ENCODE measurements at places on chromosomes 7 and 10. TPM values are rescaled to one million over a fixed set of nuclear protein-coding genes. Genes with fewer than 3 reads are reported as not detected.

DNA sequence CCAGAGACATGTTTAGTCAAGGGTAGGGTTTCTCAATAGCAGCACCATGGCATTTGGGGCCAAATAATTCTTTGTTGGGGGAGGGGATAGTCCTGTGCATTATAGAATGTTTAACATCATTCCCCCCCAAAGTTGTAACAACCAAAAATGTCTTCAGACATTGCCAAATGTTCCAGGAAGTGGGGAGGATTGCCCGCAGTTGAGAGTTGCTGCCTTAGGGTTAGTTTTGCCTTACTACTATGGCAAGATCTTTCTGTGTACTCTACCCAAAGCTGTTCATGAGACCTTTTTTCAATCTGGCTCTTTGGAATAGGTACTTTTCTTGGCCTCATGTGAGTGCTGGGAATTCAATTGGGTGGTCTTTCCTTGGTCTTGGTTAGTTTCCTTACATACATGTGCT, 34.1 kb downstream of the SAMD8 start:
- no peak overlapping the region for H3K4me3 ChIP-seq
- DNase-seq = no peak
- H3K27me3 ChIP-seq = no peaks in the 10 kb centered on the region
- no peak overlapping the region for H3K27ac ChIP-seq
- H3K36me3 ChIP-seq = no peaks in the 10 kb centered on the region

- H3K4me3 ChIP-seq = no peak overlapping the region
- no peaks in the 10 kb centered on the region for H3K36me3 ChIP-seq
- no peak for DNase-seq
- no peak overlapping the region for H3K27ac ChIP-seq
- H3K4me1 ChIP-seq = peaks cover 7% of the 10 kb centered on the region
Measured at GRCh38 chr7:151777908-151778670, 98.8 kb downstream of the PRKAG2 start.

DNA sequence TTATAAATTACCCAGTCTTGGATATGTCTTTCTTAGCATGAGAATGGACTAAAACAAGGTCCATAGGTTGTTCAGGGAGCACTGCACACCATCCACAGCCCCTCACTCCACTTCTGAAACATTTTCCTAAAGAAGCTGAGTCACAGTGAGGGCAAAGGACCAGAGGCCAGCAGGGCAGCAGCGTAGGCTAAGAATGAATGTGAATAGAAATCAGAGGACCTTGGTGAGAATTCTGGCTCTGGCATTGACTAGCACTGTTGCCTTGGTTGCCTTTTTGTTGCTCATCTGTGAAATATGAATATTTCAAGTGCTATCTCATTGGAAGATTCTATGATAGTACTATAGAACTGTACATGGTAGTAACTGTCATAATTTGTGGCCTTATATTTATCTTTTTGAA, 41.7 kb upstream of the TOMM7 start:
- H3K36me3 ChIP-seq = no peaks in the 10 kb centered on the region
- peaks cover 40% of the 10 kb centered on the region for H3K4me1 ChIP-seq
- no peak overlapping the region for H3K27ac ChIP-seq
- no peaks in the 10 kb centered on the region for H3K27me3 ChIP-seq
- no peak for DNase-seq

DNA sequence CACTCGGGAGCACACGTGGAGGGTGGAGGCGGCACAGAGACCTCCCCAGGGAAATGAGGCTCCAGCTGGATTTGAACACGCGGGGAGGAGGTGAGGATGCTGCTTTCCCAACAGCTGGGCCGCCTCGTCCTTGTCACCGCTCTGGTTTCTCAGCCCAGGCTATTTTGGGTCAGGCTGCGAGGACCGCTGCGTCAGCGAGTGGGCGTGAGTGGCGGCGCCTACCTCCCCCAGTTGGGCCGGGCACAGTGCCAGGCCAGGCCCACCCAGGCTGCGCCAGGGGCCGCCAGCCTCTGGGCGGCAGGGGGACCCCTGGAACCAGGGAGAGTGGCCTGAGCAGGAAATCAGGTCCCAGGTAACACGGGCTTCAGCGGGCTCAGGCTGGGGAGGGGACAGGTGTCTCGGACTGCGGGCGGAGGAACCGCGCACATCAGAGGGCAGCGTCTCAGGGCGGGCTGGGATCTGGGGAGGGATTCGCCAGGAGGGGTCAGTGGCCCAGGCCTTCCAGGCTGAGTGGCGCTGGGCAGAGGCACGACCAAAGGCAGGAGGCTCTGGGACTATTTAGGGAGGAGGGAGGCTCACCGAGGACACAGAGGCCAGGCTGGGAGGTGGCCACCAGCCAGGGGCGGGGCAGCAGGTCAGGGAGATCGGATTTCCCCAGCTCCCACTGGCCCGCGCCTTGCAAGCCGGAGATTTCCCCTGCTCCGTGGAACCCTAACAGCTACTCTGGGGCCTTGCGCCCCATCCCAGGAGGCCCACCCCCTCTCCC, 125.2 kb upstream of the RET start:
- H3K27ac ChIP-seq = no peak overlapping the region
- H3K4me1 ChIP-seq = peaks cover 14% of the 10 kb centered on the region
- H3K4me3 ChIP-seq = peak overlapping the region; percentile 5
- no peaks in the 10 kb centered on the region for H3K36me3 ChIP-seq
- peak; percentile 79 for DNase-seq

- no peak overlapping the region for H3K27ac ChIP-seq
- no peaks in the 10 kb centered on the region for H3K36me3 ChIP-seq
- no peaks in the 10 kb centered on the region for H3K27me3 ChIP-seq
Measured at GRCh38 chr7:70673778-70674570, 458.0 kb upstream of the GALNT17 start.

DNA sequence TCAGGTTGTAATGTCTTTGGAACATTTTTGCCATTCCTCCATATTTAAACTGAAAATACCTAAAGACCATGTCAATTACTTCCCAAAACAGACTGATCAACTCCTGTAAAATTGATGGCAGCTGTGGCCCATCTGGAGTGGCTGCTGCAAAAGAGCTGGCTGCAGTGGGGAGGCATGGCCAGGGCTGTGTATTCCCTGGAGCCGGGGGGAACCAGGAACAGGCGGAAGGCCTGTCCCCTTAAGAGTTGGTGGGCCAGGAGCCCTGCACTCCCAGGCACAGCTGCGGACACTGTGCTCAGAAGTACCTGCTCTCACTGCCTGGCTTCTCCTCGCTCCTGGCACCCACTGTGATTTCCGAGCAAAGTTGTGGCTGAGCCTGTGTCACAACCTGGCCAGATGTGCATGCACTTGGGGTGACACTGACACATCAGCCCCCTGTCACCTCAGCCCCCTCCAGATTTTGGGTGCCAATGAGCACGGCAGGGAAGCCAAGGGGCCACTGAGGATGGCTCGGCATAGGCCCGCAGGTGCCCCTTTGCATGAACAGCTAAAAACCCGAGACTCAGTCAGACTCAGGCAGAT, 116.1 kb downstream of the DGKB start:
- H3K27ac ChIP-seq = no peak overlapping the region
- no peaks in the 10 kb centered on the region for H3K27me3 ChIP-seq
- no peaks in the 10 kb centered on the region for H3K4me1 ChIP-seq

- H3K27ac ChIP-seq = no peak overlapping the region
- no peak for DNase-seq
- H3K4me3 ChIP-seq = no peak overlapping the region
- no peaks in the 10 kb centered on the region for H3K27me3 ChIP-seq
Measured at GRCh38 chr7:147803151-147803550, 787.4 kb upstream of the C7orf33 start.

- peak overlapping the region; percentile 10 for H3K27ac ChIP-seq
- no peak overlapping the region for H3K4me3 ChIP-seq
- H3K27me3 ChIP-seq = no peaks in the 10 kb centered on the region
- DNase-seq = no peak
- H3K36me3 ChIP-seq = no peaks in the 10 kb centered on the region
- H3K4me1 ChIP-seq = peaks cover 36% of the 10 kb centered on the region
Measured at GRCh38 chr7:105354383-105354782, 34.3 kb downstream of the SRPK2 start.

DNA sequence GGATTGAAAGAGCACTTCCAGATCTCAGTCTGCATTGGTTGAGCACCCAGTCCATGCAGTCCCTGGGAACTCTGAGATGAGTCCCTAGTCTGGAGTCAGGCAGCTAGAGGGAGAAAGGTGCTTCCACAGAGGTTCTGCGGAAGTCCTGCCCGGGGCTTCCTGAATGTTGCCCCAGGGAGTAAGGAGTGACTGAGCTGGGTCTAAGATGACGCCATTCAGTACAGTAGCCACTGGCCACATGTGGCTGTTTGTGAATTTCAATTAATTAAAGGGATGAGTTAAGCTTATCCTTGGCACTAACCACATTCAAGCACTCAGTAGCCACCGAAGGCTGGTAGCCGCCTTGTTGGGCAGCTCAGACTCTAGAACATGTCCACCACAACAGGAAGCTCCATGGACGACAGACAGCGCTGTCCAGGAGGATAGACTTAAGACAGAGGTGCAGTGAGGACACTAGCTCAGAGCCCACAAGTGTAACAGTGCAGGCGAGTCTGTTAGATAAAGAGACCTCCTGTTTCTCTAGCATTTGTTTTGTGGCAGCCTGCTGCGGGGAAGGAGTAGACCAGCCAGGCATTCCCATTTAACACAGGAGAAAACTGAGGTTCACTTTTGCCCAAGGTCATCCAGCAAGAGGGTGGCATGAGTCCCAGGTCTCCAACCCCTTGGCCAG, 101.6 kb upstream of the PPIF start:
- H3K27ac ChIP-seq = peak overlapping the region; percentile 73
- no peak for DNase-seq
- H3K36me3 ChIP-seq = no peaks in the 10 kb centered on the region
- H3K27me3 ChIP-seq = no peaks in the 10 kb centered on the region
- peaks cover 93% of the 10 kb centered on the region for H3K4me1 ChIP-seq
- no peak overlapping the region for H3K4me3 ChIP-seq

DNA sequence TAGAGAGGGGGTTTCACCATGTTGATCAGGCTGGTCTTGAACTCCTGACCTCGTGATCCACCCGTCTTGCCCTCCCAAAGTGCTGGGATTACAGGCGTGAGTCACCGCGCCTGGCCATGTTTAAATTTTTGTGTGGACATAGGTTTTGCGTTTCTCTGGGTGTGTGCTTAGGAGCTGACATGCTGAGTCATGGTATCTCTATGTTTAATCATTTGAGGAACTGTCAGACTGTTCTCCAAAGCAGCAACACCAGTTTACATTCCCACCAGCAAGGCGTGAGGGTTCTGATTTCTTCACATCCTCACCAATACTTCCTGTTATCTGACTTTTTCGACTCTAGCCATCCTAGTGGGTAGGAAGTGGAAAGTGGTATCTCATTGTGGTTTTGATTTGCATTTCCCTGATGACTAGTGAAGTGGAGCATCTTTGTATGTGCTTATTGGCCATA, 153.7 kb downstream of the DNAJB6 start:
- H3K4me3 ChIP-seq = no peak overlapping the region
- no peak overlapping the region for H3K27ac ChIP-seq
- no peaks in the 10 kb centered on the region for H3K4me1 ChIP-seq
- no peaks in the 10 kb centered on the region for H3K36me3 ChIP-seq
- H3K27me3 ChIP-seq = no peaks in the 10 kb centered on the region

DNA sequence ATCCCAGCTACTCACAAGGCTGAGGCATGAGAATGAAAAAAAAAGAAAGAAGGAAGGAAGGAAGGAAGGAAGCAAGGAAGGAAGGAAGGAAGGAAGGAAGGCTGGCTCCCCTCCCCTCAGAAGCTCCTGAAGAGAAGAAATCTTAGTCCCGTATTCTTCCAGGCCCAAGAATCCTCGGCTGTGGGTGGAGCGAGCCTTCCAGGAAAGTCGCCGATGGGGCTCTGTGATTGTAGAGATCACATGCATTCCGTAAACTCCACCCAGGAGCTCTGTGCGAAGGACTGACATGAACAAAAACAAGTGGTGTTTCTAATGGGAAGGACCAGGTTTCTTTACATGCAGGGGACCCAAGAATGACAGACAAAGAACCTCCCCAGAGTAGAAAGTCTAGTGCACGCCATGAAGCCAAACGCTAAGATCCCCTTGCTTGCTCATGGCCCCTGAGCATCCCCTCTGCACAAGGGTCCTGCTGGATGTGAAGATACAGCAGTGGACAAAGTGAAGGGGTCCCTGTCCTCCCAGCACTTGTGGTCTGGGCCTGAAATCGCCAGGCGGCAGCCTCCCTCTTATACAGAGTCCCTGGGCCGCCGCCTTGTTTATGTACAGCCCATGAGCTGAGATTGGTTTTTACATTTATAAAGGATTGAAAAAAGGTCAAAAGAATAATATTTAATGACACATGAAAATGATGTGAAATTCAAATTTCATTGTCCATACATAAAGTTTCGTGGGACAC, 25.2 kb downstream of the CNPY1 start:
- no peaks in the 10 kb centered on the region for H3K36me3 ChIP-seq
- no peak overlapping the region for H3K4me3 ChIP-seq

- no peak overlapping the region for H3K4me3 ChIP-seq
- no peak for DNase-seq
- H3K27ac ChIP-seq = no peak overlapping the region
- no peaks in the 10 kb centered on the region for H3K27me3 ChIP-seq
- H3K4me1 ChIP-seq = no peaks in the 10 kb centered on the region
Measured at GRCh38 chr7:114620208-114620607, 205.6 kb downstream of the FOXP2 start.

DNA sequence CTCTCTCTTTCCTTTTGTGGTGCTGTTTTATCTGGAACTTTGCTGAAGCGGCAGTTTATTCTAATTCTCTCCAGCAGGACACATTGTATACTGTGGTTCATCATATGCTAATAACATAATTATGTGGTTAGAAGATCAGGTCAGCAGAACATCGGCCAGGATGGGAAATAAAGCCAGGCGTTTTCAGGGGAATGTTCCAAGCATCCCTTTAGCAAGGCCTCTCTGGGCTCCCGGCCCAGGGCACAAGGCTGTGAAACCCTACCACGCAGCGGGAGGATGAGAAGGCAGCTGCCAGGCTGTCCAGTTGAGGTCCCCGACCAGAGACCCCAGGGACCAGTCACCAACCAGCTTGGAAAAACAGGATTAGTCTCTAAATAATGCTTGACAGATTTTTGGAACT, 112.2 kb upstream of the GALNT17 start:
- no peak overlapping the region for H3K4me3 ChIP-seq
- no peaks in the 10 kb centered on the region for H3K27me3 ChIP-seq
- H3K27ac ChIP-seq = peak overlapping the region; percentile 77
- peaks cover 11% of the 10 kb centered on the region for H3K4me1 ChIP-seq

- H3K27me3 ChIP-seq = no peaks in the 10 kb centered on the region
- peaks cover 11% of the 10 kb centered on the region for H3K4me1 ChIP-seq
- no peak overlapping the region for H3K4me3 ChIP-seq
- no peak for DNase-seq
Measured at GRCh38 chr10:31120392-31120791, 88.7 kb upstream of the ZNF438 start.

- no peaks in the 10 kb centered on the region for H3K27me3 ChIP-seq
- H3K4me1 ChIP-seq = no peaks in the 10 kb centered on the region
- H3K27ac ChIP-seq = no peak overlapping the region
- no peaks in the 10 kb centered on the region for H3K36me3 ChIP-seq
- H3K4me3 ChIP-seq = no peak overlapping the region
Measured at GRCh38 chr10:117720931-117721835, 178.6 kb downstream of the EMX2 start.

- H3K27ac ChIP-seq = no peak overlapping the region
- H3K4me1 ChIP-seq = peaks cover 4% of the 10 kb centered on the region
- no peaks in the 10 kb centered on the region for H3K36me3 ChIP-seq
- DNase-seq = no peak
- H3K4me3 ChIP-seq = no peak overlapping the region
- H3K27me3 ChIP-seq = no peaks in the 10 kb centered on the region
Measured at GRCh38 chr10:12995425-12995861, 6.1 kb downstream of the CCDC3 start.

The FAM237B gene
- not detected for total RNA-seq

The PGAM2 gene
- not detected for total RNA-seq

The CAMK2B gene
- total RNA-seq = 3.2 TPM

The FANK1 gene
- 6.6 TPM for total RNA-seq

The CAPZA2 gene
- 86.2 TPM for total RNA-seq

The ASB15 gene
- total RNA-seq = not detected

The IL15RA gene
- 41.0 TPM for total RNA-seq

The RBM17 gene
- total RNA-seq = 50.6 TPM

The LGI1 gene
- 0.74 TPM for total RNA-seq

The SYT15B gene
- total RNA-seq = 17.9 TPM

The CALD1 gene
- total RNA-seq = 343 TPM

The DAGLB gene
- 22.1 TPM for total RNA-seq

The SFRP4 gene
- total RNA-seq = 56.0 TPM

Data from vagina (tissue), 2 donors.